NCI-H2081 treated with DMSO at 0.1 percent for 48 hours (cell line): ENCODE measurements at places on chromosomes 1 and 21.

DNA sequence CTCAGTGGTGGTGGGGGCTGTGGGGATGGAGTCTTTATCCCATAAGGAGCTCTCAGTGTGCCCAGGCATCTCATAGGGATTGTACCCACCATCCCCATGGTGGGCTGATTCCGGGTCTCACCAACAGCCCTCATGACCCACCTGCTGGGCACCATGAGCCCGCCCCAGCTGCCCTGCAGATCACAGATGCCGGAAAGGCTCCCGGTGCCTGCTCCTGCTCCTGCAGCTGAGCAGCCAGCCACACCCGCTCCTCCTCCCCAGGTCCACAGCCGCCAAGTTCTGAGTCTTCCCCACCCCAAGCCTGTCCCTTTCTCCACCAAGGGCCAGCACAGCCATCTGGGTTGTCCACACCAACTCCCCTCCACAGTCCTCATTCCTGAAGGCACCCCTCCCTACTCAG, 15.5 kb upstream of the TSPEAR start:
- DNase-seq, result no peak

GRCh38 chr21:28419811-28420210, 572.9 kb downstream of the LTN1 start:
- DNase-seq, result no peak

DNA sequence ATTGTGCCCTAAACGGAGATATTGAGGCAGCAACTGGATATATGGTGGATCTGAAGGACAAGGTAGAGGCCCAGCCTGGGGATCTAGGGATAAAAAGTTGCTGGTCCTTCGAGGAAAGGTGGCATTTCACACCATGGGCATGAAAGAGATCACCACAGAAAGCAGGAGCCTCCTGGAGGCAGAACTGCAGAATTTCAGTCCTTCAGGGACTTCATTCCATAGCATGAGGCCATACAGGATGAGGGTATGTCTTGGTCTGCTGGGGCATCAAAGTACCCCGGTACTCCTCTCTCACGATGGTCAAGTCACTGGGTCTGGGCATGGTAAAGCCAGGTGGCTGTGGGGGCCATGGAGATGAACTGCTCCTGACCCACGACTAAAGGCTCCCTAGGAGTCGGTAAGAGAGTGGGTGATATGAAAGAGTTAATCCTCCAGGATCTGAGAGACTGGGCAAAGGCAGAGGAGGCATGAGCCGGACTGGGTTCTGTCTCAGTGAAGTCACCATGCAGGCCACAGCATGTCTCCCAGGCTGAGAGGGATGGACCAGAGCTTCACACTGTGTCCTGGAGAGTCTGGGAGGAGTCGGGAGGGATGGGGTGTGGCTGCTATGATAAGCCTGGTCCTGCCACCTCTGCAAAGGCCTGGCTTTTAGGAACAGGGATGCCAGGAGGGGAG, 5.8 kb upstream of the SPRR5 start:
- no peak for DNase-seq

GRCh38 chr1:34052565-34052964, 112.5 kb downstream of the CSMD2 start:
- no peak for DNase-seq

DNA sequence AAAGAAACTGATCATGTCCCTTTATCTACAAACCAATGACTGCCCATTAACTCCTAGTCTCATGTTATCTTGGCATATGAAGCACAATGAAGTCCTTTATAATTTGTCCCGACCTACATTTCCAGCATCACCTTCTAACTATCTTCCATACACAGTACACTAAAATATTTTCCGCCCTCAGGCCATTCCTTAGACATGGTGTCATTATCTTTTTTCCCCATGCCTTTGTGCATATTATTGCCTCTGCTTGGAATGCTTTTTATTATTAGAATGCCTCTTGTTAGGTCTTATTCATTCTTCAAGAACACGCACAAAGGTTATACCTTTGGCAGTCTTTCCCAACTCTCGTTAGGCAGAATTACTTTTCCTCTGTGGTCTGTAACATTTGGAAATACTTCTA, 39.6 kb downstream of the ATG4C start:
- no peak for DNase-seq

GRCh38 chr1:163084330-163084729, 15.2 kb downstream of the RGS4 start:
- no peak for DNase-seq

DNA sequence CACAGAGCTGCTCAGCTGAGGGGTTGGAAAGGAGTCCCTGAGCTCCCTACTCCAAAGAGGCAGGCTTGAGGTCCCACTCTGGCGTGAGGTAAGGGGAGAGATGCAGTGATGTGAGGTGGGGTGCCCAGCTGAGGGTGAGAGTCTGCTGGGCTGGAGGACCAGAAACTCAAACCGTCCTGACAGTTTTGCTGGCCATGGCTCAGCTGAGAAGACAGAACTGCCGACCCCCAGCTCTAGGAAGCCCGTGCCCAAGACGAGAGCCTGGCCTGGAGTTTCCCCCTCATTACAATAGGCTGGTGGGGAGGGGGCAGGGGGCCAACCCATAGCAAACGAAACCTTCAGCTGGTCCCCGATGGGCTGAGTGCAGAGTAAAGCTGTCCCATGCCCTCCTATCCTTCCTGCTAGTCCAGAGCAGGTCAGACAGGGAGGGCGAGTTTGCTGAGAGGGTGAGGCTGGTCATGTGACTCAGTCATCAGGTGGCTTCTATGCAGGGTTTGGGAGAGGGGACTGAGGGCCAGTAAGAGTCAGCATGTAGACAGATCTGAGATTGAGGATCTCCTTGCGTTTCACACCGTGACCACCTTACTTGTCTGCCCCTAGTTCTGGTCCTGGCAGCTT, 129.3 kb downstream of the PRDM2 start:
- no peak for DNase-seq

DNA sequence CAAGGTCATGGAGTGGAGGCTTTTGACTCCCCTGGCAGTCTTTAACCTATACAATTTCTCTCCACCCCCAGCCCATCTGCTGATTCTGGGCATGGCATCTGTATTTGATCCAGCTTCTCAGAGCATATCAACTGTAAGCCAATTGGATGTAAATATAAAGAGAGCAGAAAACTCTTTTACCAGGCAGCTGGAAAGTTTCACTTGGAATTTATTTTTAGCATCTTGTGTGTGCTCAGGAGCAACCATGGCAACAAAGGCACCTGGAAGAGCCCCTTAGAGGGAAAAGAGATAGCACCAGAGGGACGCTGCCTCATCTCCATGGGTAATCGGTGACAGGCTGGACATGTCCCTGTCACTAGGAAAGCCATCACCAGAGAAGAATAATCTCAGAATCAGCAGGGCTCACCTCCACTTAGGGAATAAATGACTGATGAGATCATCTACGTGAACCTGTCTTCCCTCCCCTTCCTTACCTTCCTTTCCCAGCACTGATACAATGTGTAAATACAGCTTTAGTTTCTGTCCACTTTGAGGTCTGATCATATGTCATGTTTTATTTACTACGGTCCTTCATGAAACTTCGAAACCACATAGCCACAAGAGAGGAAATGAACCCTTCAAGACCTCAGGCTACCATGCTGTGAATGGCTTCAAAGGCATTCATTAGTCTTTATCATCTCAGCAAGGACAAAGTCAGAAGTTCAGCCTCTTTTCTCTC, 25.3 kb upstream of the SIPA1L2 start:
- no peak for DNase-seq

GRCh38 chr1:151968058-151968457, 25.6 kb downstream of the S100A10 start:
- no peak for DNase-seq

DNA sequence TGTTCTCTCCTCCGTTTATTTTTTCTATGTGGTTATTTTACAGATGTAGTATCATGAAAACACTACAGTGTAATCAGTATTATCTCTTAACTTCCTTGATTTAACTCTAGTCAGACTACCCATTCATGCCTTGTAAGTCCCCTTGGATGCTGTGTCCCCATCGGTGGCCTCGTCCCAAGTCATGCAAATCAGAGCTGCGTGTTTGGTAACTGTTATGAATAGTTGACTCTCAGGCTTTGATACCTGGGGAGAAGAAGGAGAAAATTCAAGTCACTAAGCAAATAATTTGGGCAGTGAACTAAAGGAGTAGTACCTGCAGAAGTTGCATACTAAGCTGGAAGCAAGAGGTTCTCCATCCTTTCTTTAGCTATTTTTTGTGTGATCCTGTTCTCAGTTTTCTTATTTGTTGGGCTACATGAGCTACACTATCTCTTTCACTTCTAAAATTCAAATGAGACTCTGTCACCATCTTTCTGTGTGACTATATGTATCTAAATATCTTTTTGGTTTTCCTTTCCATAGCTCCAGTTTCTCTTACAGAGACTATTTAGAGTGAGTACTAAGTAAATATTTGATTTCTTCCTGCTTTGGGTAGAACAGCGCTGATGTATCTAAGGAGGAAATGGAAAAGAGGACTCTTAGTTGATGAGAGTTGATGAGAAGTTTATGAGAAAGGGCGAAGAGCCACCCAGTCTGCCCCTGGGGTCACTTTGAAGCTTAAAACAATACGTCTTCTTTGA, 50.9 kb downstream of the VANGL2 start:
- no peak for DNase-seq

- no peak for DNase-seq
Observed at GRCh38 chr21:43771199-43771675, 4.9 kb downstream of the CSTB start.

GRCh38 chr1:244349581-244350001, 102.1 kb downstream of the ADSS2 start:
- no peak for DNase-seq

DNA sequence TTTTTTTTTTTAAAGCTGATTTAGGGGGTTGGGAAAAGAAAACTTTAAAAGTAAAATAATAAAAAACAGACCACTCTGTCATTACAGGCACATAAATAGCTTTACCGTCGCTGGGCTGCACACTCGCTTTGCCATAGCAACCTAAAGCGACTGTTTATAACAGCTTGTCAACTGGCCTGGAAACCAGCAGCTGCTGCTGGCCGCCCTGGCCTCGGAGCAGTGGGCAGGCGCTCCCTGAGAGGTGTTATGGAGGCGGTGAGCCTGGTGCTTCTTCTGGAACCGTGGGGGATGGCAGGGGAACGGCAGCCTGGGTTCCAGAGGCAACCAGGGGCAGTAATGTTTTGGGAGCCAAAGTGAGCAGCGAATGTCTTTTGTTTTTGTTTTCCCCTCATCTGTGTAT, 45.7 kb downstream of the ATP2B4 start:
- no peak for DNase-seq

DNA sequence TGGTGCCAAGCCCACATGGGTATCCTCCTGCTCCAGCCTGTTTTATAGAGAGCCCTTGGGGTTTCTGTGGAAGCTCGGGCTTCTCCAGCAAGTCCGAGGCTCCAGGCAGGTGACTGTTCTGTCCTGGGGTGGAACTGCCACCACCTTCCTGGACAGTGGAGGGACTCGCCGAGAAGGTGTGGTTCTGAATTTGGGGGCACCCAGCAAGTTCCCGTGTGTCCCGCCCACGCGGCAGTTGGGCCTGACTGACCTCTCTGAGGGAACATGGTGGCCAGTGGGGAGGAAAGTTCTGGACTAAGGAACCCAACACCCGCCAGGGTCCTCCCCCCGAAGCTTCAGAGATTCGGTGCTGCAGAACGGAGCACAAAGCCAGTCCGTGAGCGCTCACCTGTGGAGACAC, 158.1 kb upstream of the C1orf174 start:
- DNase-seq, result no peak

DNA sequence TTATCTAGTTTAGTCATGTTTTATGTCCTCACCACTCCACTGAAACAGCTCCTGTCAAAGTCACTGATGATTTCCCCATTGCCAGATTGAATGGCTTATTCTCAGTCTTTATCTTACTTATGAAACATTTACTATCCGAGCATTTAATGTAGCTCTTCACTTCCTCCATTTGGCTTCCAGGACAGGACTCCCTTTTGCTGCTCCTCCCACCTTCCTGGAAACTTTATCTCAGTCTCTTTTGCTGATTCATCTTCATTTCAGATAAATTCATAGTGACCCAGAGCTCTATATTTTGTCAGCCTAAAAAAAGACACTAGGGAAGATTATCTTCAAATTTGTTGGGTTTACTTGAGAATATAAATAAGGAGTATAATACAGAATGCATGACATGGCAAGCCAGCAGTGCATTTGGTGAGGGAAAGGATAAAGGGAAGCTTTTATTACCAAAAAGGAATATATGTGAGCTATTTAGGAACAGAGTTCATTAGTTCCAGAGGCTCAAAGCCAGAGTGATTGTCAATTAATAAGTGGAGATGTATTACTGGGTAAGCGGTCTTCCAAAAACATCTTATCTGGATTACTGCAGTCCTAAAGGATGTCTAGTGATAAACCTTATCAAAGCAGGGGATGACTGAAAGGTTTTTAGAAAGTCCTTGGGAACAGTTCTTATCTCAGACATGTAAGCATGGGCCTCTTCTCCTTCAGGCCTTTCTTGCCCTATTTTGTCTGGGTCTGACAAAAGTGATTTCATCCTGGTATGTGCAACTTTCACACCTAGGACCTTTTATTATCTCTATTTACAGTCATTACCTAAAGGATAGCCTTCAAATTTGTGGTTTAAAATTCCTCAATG, 25.6 kb downstream of the IL23R start:
- DNase-seq, result no peak

DNA sequence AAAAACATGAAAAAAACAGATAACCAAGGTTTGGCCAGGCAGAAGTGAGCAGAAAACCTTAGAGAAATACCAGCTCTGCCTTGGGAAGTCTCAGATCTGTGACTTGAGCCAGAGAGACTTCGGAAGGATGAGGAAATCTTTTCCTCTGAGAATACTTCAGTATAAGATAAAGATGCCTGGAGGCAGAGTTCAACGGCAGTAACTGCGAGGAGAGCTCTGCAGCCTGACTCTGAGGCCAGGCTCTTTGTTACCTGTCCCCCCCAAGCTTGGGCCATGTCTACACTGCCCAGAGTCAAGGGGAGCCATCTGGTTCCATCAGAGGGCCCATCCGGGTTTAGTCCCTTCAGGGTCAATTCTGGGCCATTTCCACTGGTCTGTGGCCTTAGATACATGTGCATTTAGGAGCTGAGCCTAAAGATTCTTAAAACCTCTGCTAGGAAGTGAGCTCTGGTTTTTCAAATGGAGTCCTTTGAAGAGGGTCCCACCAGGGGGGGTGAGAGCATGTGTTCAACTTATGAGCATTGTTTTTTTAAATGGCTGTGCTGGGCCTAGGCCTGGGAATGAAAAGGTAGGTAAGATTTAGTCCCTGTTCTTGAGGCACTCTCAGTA, 8.7 kb downstream of the KIRREL1 start:
- no peak for DNase-seq

- DNase-seq, result no peak
Observed at GRCh38 chr1:26158908-26159742, at the start of gene FAM110D. FAM110D (plus strand) TSS chr1:26159079; CDS start chr1:26161292, 2,213 bp downstream.

- no peak for DNase-seq
Observed at GRCh38 chr1:195394567-195394966, 1213.7 kb downstream of the KCNT2 start.

- no peak for DNase-seq
Observed at GRCh38 chr1:88321706-88322105, 362.4 kb upstream of the PKN2 start.

- no peak for DNase-seq
Observed at GRCh38 chr21:33064623-33065390, 5.1 kb upstream of the OLIG1 start.

DNA sequence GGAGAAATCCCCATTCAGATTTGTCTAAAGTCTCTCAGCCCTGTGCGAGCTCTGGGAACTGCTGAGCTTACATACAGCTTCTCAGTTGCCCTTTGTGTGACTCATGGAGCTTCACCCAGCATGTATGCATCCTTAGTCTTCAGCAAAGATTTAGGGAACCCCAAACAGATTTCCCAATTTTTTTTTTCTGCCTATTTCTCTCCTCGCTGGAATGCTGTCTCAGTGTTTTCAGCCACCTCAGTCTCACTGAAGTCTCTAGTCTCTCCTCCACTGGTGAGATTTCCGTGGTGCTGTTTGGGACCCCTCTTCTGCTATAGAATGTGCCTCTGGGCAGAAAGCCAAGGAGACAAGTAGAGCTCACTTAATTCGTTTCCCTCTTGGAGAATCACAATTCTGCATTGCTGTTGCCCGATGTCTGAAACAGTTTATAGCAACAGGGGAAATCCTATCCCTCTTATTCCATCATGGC, 28.1 kb upstream of the TXLNA start:
- no peak for DNase-seq
